ENCODE measurements at places on chromosomes 16 and 17.

DNA sequence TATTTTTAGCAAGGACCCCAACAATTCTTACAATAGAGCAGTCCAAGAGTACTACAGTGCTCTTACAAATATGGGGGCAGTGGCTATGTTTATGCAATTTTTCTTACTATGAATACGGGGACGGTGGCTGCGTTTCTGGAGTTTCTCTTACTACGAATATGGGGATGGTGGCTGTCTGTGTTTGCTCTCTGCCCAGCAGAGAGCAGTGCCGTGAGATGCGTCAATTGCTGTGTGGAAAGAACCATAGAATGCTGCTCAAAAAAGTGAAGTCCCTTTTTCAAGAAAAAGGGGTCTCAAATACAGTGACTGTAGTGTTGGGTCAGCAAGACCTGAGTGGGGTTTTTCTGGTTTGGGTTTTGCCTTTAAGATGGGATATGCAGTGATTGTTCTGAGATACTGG, 53.9 kb downstream of the KNOP1 start:
- no peak for DNase-seq

GRCh38 chr17:50020841-50021599, 26.0 kb upstream of the DLX3 start:
- DNase-seq = no peak

GRCh38 chr16:1973461-1974156, 1.8 kb downstream of the TBL3 start:
- no peak for DNase-seq

DNA sequence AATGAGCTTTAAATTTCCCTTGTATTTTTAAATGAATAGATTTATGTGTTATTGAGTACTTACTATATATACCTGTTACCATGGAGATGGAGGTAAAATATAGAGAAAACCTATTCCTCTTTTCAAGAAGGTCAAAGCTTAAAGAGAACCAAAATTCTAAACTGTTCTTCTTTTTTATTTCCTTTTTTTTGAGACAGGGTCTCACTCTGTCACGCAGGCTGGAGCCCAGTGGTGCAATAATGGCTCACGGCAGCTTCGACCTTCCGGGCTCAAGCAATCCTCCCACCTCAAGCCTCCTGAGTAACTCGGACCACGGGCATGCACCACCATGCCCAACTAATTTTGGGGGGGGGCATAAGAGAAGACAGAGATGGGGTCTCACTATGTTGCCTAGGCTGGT, 25.0 kb upstream of the TMEM97 start:
- no peak for DNase-seq

DNA sequence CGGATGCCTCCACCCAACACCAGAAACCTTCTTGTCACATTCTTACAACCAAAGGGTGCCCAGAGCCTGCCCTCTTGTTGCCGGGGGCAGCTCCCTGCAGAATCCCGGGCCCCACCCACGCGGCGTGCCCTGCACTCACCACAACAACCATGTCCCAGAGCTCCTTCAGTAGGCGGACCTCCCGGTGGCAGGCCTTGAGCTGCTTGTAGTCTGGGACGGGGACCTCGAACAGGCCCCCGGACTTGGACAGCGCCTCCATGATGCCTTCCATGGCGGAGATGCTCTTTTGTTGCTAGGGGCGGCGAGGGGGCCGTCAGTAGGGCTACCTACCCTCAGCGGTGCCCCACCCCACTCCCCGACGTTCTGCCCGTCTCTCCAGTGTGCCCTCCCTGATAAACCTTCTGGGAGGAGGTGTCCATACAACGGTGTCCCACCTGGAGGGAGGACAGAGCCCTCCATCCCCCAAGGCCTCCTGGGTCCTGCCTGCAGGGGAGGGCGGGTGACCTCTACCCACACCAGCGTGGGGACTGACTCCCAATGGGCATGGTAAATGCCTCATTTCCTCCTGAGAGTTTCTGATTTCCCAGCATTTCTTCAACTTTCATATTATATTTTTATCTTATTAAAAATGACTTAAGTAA, 52.2 kb downstream of the DNAH17 start:
- DNase-seq = no peak

- peak; percentile 70 for DNase-seq
Observed at GRCh38 chr17:1486802-1487695, 5.4 kb downstream of the MYO1C start.

GRCh38 chr17:66915204-66915611, 49.3 kb upstream of the CACNG4 start:
- DNase-seq = no peak

DNA sequence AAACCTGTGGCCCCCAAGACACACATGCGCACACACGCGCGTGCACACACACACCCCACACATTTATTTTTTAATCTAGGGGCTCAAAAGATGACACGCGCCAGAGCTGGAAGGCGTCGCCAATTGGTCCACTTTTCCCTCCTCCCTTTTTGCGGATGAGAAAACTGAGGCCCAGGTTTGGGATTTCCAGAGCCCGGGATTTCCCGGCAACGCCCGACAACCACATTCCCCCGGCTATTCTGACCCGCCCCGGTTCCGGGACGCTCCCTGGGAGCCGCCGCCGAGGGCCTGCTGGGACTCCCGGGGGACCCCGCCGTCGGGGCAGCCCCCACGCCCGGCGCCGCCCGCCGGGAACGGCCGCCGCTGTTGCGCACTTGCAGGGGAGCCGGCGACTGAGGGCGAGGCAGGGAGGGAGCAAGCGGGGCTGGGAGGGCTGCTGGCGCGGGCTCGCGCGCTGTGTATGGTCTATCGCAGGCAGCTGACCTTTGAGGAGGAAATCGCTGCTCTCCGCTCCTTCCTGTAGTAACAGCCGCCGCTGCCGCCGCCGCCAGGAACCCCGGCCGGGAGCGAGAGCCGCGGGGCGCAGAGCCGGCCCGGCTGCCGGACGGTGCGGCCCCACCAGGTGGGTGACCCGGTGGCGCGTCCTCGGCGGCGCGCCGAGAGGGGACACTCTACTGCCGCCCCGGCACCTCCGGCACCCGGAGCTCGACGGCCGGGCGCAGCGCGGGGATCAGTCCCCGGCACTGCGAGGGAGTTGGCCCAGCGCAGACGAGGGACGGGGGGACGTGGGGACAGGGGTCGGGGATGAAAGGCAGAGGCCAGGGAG, at the start of gene STAT5A:
Gene STAT5A, plus strand, starts transcription at position 522 of the 826 bp plus-strand sequence. CDS start 914 bp downstream, outside the sequence.
- peak; percentile 71 for DNase-seq

DNA sequence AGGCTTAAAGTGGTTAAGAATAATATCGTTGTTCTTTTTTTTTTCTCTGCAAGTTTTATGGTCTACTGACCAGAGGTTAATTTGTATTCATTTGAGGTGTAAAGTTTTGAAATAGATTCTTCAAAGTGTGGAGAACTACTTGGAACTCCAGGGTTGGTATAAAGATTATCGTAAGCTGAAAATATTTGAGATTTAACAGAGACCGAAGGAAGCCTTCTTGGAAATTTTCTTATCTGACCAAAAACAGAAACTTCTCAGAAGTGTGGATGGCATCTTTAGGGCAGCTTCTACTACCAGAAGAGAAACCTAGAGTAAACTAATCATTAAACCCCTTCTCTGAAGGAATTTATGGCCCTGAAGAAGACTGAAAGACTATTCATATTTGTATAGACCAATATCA, 206.8 kb upstream of the MON1B start:
- no peak for DNase-seq

DNA sequence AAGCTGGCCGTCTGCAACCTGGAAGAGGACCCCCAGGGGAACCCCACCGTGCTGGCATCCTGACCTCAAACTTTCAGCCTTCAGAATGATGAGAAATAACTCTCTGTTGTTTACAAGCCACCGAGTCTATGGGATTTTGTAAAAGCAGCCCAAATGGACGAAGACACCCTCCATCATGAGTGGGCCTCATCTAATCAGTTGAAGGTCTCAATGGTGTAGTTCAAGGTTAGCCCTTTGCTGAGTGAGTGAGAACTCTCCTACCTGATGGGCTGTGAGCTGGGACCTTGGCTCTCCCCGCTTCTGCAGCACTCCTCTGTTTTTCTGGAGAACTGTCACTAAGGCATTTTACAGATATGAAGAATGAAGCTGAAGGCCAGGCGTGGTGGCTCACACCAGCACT, 325.9 kb upstream of the TNRC6C start:
- no peak for DNase-seq

- no peak for DNase-seq
Observed at GRCh38 chr17:4097165-4097960, 45.5 kb downstream of the ZZEF1 start.

- no peak for DNase-seq
Observed at GRCh38 chr16:47887496-47887895, 268.3 kb downstream of the ABCC12 start.

DNA sequence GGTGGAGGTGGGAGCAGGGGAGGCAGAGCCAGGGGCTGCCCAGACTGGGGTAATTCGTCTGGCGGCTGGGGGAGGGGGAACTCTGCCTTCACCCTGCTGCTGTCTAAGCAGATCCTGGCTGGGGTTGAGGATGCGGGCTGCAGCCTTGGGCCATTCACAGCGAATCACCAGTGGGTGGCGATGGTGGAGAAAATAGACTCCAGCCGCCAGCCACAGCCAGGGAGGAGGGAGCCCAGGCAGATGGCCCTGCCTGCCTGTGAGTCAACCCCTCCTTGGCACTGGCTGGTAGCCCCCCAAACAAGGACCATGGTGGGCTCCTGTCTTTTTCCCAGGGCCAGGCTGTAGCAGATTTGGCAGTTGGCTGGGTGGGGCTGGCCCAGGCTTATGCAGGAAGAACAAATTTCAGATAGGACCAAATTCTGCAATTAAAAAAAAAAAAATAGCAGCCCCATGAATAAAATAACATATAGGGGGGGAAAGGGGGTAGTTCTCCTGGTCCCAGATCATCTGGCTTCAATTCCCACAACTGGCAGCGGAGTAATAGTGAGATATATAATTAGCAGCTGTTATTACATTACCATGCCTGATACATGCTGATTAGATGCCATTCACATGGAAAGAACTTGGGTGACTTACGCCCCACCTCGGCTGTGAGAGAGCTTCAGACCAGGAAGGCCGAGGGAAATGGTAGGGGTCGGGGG, 41.5 kb upstream of the CDH5 start:
- DNase-seq = no peak

DNA sequence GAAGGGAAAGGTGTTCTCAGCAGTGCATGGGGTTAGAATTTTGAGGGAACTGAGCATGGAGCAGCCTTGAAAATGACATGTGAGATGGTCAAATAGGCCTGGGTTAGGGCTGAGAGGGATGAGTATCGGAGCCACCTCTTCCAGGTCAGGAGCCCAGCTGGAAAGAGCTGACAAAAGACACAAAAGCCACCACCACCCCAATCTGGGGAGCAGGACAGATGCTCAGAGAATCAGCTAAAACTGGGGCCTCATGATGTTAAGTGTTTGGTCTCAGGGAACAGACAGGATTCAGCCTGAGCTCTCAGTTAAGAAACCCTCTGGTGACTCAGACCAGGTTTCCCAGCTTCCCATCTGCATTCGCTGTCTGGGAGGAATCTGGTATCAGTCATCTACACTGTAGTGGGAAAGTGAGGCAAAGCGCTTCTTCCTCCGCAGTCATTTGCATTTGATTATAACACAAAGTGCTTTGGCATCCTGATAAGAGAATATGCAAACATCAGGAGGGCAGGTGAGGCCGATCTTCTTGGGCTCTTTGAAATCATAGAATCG, 2.6 kb downstream of the WNT9B start:
- DNase-seq = no peak

GRCh38 chr17:72516772-72517399, 396.1 kb downstream of the SOX9 start:
- DNase-seq = no peak

- no peak for DNase-seq
Observed at GRCh38 chr17:59807892-59808509, 84.7 kb downstream of the TUBD1 start.

GRCh38 chr17:17633310-17633709, 41.8 kb upstream of the PEMT start:
- no peak for DNase-seq

DNA sequence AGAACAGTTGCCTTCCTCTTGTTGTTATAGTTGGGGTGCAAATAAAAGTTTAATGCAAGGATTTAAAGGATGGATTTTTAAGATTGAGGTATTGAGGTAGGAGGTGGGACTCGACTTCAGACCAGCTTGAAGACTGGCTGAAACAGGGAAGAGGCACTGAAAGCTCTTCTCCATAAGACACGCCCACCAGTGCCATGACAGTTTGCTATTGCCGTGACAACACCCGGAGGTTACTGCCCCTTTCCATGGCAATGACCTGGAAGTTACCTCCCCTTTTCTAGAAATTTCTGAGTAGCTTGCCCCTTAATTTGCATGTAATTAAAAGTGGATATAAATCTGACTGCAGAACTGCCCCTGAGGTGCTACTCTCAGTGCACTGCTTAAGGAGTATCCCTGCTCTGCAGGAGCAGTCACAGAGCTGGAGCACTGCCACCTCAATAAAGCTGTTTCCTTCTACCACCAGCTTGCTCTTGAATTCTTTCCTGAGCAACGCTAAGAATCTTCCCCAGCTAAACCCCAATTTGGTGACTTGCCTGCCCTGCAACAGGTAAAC, 122.6 kb downstream of the SHISA6 start:
- no peak for DNase-seq

GRCh38 chr16:57944970-57945739, 25.8 kb downstream of the CNGB1 start:
- DNase-seq = no peak

- no peak for DNase-seq
Observed at GRCh38 chr17:60231691-60232090, 81.9 kb downstream of the CA4 start.

DNA sequence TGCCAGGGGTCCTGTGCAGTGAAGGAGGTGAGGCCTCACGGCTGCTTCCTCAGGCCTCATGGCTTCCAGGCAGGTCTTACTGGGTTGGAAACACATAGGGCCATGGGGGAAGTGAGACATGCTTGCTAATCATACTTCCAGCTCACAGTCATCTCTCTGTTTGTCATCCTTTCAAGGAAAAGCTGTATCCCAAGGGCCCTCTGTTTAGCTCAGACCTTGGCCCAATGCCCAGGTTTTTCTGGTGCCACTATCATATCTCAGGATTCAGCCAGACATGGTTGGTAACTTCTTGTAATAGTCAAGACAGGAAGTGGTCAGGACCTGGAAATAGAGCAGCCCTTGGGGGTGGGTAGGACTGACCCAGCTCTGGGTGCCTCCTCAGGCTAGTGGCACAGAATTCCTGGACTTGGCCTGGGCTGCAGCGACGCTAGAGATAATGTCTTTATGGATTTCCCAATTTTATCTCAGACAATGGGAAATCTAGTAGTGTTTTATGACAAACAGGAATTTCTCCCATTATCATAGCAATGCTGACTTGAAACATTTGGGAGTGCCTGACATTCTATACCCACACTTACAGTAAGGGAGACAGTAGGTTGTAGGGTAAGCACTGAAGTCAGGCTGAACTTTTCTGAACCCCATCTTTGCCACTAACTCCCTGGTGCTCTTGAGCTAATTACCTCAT, 13.5 kb upstream of the ITGB3 start:
- DNase-seq = no peak

DNA sequence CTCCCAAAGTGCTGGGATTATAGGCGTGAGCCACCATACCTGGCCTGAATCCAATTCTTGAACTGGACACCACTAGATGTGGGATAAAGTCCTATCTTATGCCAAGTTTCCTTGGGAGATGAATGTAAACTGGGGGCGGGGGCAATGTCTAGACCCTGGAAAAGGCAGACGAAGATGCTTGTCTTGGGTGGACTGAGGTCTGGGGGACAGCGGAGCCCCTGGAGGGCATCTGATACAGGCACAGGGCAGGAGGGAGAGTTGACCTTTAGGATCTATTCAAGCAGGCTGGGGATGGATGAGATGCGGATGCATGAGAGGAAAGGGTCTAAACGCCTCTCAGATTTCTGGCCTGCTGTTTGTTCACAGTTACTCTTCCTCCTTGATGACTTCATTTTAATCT, 11.7 kb downstream of the C1QTNF1 start:
- no peak for DNase-seq

GRCh38 chr17:49548506-49549310, 27.0 kb upstream of the NXPH3 start:
- DNase-seq = no peak

- DNase-seq = no peak
Observed at GRCh38 chr16:49817754-49818507, 38.0 kb downstream of the ZNF423 start.

Measured in activated T-helper 1 cell treated with anti-CD3 and anti-CD28 coated beads, Interleukin-2, amount 50 U/mL, for 16 hours (primary cell).